OCI-M1 (cell line): ENCODE measurements at places on chromosomes 5 and 9.

- DNase-seq = no peak
Observed at GRCh38 chr9:25048098-25048724, 502.5 kb upstream of the IZUMO3 start.

DNA sequence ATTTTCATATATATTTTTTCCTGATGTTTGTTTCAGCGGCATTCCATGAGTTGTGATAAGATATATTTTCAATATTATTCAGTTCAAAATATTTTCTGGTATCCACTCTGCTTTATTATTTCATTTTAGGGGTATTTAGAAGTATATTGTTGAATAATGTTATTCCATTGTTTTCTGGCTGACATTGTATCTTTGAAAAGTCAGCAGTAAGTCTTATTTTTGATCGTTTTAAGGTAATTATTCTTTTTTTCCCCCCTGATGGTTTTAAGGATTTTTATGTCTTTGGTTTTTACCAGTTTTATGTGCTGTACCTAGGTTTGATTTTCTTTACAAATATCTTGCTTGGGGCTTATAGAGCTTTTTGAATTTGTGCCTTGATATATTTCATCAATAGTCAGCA, 6.6 kb upstream of the GLRA1 start:
- peak; percentile 10 for DNase-seq

- no peak for DNase-seq
Observed at GRCh38 chr5:142961440-142962173, 191.4 kb downstream of the ARHGAP26 start.

DNA sequence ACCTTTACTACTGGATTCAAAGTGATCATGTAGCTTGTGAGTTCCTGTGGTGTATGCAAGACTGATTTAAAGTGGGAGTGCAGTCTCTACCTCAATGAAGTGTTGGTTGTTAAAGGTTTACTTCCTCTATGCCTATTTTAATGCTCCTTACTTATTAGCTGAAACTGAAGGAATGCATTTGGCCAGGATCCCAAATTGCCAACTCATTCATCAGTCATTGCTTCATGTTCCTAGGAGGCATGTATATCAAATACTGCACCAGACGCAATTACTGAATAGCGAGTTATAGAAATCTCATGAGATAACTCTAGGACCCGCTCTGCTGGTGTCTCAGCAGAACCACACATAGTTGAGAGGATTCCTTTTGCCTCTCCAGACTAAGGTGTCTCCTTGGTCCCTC, 143.0 kb upstream of the RPS23 start:
- peak; percentile 85 for DNase-seq

DNA sequence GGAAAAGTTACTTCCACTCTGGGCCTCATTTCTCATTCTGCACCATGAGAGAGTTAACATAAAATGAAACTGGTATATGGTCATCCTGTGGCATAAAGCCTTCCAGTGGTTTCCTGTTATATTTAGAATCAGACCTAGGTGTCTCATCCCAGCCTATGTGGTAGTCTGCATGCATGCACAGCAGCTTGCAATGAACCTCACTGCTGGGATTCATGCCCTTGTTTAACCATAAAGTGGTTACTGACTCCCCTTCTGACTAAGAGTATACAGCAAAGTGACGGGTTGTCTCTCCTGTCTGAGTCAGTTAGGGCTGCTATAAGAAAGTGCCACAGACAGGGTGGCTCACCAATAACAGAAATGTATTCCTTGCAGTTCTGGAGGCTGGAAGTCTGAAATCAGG, 14.7 kb upstream of the TDRD7 start:
- no peak for DNase-seq
